ENCODE measurements at places on chromosomes 6 and 20.

DNA sequence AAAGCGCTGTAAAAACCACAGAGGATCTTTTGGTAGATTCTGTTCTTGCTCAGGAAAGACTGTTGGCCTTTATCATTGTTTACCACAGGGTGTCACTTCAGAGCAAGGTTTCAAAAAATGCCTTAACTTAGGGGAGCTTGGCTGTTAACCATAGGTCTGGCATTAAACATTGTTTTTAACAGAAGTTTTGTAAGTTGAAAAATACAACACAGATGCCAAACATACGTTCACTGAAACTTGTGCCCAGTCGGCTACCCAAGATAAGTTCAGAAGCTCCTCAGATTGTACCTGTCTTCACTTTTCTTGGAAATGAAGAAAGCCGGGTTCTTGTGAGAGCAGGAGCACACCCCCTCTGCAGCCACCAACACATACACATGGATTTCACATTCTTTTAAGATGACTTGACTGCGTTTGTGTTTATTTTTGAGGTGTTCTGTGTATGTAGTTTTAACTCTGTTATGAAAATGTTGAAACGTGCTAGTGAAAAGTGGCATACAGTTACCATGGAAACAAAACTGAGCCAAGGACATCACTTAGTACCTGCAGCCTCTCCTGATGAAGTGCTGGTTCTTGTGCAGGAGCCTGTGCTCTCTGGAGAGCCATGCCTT lies 64.9 kb downstream of the SYCP2L start:
- peak; percentile 92 for DNase-seq

DNA sequence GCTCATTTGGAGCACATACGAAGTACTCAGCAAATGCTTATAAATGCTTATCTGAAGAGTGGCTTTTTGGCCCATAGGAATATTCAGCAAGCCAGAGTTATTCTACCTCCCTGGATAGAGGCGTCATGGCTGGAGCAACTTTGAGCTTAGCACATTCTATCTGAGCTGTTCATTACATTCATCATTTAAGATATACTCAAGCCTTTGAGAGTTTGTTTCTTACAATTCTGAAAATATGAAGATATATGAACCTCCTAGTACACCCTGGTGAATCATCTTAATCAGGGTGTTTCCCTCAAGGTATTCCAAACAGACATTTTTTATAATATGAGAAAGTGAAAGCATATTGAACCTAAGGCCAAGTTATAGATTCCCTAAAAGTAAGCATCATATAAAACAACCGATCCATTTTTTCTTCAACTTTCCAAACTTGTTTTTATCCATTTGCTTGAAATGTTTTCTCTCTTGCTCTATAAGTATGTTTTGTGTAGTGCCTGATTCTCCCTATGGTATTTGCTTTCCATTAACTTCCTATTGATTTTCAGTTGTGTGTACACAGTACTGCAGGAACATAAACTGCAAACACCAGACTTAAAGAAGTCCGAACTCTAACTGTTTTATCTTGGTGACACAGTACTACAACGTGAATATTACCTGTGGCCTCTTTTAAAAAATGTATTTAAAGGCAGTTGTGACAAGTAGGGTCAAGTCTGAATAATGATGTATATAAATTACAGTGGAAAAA lies 139.7 kb upstream of the PTPRK start:
- DNase-seq = peak; percentile 39

DNA sequence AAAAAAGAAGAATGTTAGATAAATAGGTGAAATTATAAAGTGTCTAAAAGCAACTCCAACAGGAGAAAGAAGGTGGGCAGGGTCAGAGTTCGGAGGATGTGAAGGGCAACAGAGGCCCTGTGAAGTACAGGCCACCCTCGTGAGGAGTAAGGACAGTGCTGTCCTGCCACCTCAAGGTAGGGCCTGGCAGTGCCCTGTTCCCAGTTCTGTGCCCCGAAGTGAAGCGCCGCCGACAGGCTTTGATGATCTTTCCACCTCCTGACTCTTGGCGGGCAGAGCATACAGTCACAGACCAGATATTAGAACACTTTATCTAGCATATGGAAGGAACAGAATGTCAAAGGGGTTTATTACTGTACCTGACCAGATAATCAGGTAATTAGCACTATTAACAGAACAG lies 75.8 kb downstream of the GJA10 start:
- DNase-seq = no peak

DNA sequence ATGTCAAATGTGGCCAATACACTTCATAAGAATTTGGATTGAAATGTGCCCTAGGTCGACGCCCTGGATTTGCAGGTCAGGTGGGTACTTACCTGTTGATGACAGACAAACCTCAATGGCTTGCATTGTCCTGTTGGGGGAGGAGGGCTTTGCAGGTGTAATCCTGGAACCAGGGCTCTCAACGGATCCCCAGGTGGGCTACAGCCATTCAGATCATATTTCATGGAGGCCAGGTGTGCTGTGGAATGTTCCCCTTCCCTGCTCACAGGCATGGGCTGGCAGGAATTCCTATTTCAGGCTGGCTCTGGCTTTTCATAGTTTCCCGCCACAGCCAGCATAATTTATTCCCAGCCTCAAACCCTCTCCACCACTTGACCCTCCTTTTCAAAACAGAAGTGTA lies 254.7 kb downstream of the SMOC2 start:
- no peak for DNase-seq

DNA sequence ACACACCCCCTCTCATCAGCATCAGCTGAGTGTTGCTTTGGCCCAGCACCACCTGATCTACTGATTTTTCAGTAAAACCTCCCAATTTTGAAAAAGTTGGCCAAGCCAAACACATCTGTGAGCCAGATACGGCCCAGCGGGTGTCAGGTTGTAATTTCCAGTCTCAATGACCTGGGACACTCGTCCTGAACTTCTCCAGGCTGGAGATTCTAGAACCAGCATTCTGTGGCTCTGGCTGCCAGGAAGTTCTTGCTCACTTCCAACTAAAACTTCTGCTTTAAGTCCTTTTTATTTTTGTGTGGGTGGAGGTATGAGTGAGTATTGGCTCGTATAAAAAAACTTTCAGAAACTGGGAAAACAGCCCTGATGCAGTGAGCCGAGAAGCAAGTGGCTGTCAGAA lies 5.1 kb downstream of the KIAA1755 start:
- no peak for DNase-seq

- peak; percentile 21 for DNase-seq
Observed at GRCh38 chr20:63223121-63223825, 7.3 kb upstream of the YTHDF1 start.

GRCh38 chr20:17940224-17940971 lies 28.2 kb downstream of the SNX5 start:
- no peak for DNase-seq

DNA sequence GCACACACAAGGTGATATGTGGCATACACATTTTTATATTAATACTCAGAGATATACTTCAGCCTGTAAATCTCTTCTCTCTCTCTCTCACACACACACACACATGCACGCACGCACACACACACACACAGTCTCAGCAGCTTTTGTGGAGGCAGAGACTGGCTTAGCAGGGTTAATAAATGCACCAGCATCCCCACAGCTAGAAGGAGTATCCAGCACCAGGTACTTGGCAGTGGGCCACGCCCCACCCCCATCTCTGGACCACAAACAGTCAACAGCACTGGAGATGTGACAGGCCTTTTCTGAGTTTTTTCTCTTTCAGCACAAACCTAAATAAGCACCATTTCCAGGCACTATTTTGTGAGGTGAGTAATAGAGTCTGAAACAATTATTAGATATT lies 47.3 kb upstream of the LRFN2 start:
- DNase-seq = no peak

GRCh38 chr6:79777713-79778579 lies 146.8 kb downstream of the SH3BGRL2 start:
- DNase-seq = peak; percentile 27

DNA sequence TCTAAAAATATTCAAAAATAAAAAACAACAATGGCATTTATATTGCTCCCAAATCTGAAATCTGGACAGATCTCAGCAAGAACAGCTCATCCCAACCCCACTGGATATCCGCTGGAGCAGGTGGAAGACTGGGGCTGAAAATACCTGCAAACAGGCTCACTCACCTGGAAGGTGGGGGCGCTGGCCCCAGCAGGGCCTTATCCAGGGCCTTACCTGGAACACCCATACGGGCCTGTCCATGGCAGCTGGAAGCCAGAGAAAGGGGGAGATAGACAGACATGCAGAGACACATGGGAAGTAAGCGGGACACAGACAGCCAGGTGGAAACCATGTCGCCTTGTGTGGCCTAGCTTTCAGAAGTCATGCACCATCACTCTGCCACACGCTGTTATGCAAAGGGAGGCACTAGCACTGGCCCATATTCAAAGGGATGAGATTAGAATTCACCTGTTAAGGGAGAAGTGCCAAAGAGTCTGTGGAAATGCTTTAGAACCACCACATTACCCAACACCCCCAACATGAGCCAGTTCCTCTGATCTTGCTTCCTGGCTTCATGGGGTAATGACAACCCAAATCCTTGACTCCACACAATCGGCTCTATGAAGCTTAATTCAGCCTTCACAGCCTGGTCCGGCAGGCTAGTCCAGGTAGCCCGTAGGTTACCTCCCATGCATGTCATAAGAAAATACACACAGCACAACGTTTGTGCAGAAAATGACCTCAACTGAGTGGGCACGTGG lies 99.0 kb upstream of the CDYL start:
- no peak for DNase-seq

- DNase-seq = no peak
Observed at GRCh38 chr6:137724018-137724403, 143.0 kb upstream of the TNFAIP3 start.

GRCh38 chr6:143594647-143595046 lies 83.1 kb upstream of the PHACTR2 start:
- DNase-seq = peak; percentile 80

- DNase-seq = peak; percentile 87
Observed at GRCh38 chr20:48841875-48842529, 14.2 kb upstream of the PREX1 start.

- no peak for DNase-seq
Observed at GRCh38 chr20:752291-752690, 16.0 kb downstream of the SLC52A3 start.

GRCh38 chr6:158536084-158536890 lies 23.6 kb upstream of the TMEM181 start:
- peak; percentile 71 for DNase-seq

DNA sequence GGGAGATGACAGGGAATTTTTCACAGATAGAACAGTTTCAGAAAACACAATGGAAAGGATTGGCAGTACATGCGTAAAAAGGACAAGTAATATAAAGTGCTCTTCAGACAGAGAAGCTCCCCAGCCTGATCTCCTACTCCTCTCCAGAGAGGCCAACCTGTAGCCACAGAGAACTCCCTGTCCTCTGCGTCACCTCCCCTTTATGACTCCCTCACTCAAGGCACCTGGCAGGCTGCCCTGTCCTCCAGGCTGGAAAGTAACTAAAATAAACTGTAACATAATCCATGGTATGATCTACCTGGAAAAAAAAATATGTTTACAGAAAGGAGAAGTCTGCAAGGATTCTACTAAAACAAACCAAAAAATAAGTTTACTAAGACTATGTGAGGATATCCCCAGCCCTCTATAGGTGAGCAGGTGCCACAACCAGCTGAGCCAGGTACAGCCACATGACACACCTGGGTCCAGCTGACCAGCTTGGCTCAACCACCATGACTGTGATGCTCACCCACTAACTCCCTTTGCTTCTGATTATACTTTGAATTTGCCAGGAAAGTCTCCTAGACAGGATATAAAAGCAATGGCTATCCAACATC lies 29.2 kb downstream of the MBOAT1 start:
- DNase-seq = no peak

DNA sequence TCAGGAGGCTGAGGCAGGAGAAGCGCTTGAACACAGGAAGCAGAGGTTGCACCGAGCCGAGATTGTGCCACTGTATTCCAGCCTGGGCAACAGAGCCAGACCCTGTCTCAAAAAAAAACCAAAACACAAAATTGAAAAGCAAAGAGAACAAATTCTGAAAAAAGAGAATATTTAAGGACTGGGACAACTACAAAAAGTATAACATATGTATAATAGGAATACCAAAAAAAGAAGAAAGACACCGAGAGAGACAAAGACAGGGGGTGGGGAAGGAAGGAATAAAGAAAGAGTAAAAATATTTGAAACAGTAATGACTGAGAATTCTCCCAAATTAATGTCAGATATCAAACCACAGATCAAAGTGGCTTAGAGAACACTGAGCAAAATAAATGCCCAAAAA lies 5.5 kb upstream of the ZNF391 start:
- no peak for DNase-seq

GRCh38 chr6:112036088-112036637 lies 17.7 kb upstream of the CCN6 start:
- DNase-seq = no peak

GRCh38 chr6:47407300-47408281 lies 70.0 kb upstream of the CD2AP start:
- DNase-seq = peak; percentile 86

All from amniotic epithelial cell (primary cell).